NCI-H1105 treated with DMSO at 0.1 percent for 48 hours (cell line): ENCODE measurements at places on chromosomes 11 and 22.

- peak; percentile 42 for DNase-seq
Measured at GRCh38 chr11:122656631-122657101, 1.1 kb downstream of the UBASH3B start.

GRCh38 chr22:29043906-29044575, 17.6 kb downstream of the C22orf31 start:
- no peak for DNase-seq

DNA sequence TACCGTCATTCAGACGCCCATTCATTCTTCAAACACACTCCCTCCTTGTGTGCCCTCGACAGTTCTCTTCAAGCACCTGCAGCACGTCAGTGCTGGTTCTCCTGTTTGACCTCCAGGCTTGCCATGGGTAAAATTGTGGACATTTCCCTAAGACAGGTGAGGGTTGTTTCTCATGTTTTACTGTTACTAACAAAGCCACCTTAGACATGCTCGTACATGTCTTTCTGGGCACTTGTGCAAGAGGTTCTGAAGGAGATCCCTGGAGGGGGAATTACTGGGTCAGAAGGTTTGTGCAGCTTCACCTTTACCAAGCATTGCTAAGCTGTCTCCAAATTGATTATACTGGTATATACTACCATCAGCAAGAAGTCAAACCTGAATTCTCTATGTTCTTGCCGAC, 189.7 kb upstream of the TMEM45B start:
- peak; percentile 85 for DNase-seq

GRCh38 chr22:17239156-17239701, 20.0 kb upstream of the ADA2 start:
- no peak for DNase-seq

GRCh38 chr22:32702421-32702820, 99.1 kb upstream of the TIMP3 start:
- no peak for DNase-seq

DNA sequence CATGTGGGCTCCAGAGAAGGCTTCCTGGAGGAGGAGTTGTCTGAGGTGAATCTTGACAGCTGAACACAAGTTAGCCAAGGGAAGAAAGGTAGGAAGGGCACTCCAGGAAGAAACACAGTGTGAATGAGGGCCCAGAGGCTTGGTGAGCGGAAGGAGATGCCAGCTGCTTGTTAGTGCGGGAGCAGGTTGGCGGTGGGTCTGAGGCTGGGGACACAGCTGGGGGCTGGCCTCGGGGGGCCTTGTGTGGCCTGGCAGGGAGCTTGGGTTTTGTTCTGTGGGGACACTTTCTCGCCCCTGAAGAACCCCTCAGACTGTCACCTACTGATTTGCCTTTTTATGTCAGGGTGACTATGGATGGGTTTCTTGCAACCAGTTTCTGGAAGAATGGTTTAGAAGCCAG, 160.0 kb downstream of the ST3GAL4 start:
- no peak for DNase-seq

DNA sequence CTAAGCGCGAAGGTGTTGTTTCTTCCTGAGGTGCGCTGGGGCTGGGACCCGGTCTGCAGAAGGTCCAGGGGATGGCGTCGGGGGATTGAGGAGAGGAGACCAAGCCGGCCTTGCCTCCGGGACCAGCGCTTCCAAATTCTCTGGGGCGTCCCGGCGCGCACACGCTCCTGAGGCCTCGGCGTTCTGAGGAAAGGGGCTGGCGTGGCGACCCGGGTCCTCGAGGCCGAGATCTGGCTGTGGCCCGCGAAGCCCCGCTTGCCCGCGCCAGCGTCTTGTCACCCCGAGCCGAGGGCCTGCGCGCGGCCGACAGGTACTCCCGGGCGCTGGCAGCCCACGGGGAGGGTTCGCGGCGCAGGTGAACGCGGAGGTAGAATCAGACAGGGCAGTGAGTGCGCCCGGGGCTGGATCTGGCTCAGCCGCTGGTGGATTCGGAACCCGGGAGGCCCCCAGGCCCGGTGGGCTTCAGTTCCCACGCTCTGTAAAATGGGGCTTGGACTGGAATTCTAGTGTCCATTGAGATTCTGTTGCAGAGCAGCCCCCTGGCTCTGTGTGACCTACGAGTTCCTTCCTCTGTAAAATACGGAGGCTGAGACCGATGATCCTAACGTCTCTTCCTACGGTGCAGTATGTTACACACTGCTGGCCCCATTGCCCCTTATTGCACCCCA, 14.7 kb downstream of the SSH3 start:
- DNase-seq: no peak

GRCh38 chr11:102806296-102806695, 8.3 kb upstream of the MMP1 start:
- no peak for DNase-seq
